ENCODE measurements at places on chromosomes 7 and 10. TPM values are rescaled to one million over a fixed set of nuclear protein-coding genes. Genes with fewer than 3 reads are reported as not detected.

The NRCAM gene
- total RNA-seq, result not detected

The HTR5A gene
- total RNA-seq, result not detected

The TRIM50 gene
- total RNA-seq, result not detected

The POM121L12 gene
- not detected for total RNA-seq

The AGAP5 gene
- total RNA-seq, result 9.0 TPM

The NFKB2 gene
- 118 TPM for total RNA-seq

The UPK3BL2 gene
- total RNA-seq, result 15.9 TPM

The FANK1 gene
- total RNA-seq, result not detected

The CALML5 gene
- not detected for total RNA-seq
